Stimulated activated CD4-positive, alpha-beta T cell treated with anti-CD3 and anti-CD28 coated beads, Interleukin-15, amount 100 ng/mL, for 48 hours (primary cell): ENCODE measurements at places on chromosomes 2 and 18.

- no peak for DNase-seq
Observed at GRCh38 chr2:223692191-223692947, 90.2 kb upstream of the SCG2 start.

DNA sequence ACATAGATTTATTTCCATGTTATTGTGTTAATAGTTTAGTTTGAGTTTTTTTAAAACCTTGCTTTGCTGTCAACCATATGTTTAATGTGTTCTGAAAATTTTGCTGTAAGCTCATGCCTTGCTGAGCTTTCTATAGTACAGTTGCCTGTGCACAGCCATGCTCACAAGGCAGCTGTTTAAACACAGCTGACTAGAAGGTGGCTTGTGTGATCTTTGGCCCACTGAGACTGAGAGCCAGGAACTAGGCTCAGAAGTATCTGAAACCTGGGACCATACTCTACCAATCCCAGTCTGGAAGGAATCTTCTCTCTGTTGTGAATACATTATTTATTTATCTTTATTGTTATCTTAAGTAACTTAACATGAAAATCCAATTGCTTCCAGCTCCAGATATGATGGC is 350.5 kb downstream of the KIAA1328 start:
- DNase-seq = no peak

DNA sequence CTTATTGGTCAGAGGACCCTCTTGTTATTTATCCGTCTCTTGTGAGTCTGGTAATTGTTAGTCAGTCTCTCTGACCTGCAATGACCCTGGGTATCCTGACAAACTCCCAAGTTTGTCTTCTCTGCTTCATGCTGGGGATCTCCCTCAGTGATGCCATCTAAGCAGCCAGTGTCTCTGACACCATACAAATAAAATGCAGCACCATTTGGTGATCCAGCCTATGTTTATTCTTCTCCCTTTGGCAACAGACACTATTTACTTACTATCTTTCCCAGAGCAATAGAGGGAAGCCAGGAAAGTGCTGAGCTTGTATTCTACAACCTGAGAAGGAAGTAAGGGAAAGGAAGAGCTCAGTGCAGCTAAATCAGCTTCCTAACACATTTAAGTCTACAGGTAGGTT is 15.9 kb downstream of the SERPINE2 start:
- DNase-seq = no peak

DNA sequence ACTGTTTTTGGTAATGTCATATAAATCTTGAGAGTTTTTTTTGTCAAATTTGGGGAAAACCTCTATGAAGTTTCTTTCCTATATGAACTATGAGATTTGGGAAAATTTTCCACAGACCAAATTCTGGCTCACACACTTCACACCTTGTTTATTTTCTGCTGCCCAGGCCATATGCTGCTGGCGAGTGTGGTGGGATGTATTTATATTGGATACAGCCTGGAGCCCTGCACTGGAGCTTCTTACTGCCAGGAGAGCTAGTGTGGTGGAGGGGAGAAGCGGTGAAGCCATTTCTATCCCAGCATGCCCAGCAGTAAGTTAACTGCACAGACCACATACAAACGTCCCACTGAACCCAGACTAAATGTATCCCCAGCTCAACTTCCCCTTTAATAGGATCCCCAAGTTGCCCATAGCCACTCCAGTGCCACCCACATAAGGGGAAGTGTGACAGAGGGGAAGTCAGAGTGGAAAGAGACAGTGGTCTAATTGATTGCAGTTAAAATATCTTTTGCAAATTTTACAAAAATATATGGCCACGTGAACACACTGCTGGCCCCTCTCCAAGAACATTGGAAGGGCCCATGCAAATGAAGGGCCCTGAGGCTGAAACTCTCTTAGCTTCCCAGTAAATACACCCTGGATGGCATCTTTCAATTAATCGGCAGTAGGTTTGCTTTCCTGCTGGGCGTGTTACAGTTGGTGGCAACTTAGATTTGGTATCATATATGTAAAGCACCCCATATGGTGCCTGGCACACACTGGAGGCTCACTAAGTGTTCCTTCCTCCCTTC is 146.6 kb upstream of the ITGA6 start:
- no peak for DNase-seq

DNA sequence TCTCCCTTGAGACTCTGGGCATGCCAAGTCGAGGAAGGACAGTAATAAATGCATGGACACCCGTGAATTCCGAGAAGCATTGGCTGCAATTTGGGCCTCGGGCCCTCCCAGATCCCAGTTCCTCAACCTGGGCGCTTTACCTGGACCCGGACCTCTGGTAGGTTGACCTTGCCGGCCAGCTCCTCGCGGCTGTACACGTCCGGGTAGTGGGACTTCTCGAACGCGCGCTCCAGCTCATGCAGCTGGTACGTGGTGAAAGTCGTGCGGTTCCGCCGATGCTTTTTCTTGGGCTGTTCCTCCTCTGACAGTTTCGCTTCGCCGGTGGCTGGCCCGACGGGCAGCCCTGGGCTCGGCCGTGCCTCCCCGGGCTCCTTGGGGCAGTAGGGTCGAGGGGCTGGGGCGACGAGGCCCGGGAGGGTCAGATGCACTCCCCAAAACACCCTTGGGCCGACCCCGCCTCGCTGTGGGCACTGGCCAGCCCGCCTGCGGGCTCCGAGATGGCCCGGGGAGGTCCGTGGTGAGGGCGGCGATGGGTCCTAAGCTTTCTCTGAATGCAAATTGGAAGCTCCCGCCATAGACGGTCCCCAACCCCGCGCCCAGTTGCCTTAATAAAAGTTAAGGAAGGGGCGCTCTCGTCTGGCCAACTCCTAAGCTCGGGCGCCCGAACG is 899 bp downstream of the RAX start:
- no peak for DNase-seq

DNA sequence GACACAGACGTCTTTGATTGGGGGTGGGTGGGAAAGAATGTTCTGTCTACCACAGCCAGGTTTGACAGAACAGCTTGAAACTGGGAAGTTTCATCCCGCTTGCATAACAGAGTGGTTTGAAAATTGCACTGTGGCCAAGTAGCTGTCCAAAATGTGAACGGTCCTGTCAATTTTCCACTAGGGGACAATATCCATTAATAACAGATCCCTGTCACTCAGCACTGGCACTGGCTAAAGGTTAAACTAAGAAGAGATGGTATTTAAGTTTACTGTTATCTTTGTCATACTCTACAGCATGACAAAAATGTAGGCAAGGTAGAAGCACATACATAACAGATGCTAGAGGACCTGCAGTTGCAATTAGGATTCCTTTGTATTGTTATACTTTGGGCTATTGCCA is 55.6 kb upstream of the ACMSD start:
- no peak for DNase-seq

GRCh38 chr2:88671786-88672427 is 19.6 kb upstream of the RPIA start:
- DNase-seq = no peak

- no peak for DNase-seq
Observed at GRCh38 chr2:27494944-27495554, at the start of gene FNDC4. Gene FNDC4 (minus strand): TSS chr2:27495200. CDS start chr2:27494679, 521 bp downstream.
